Activated CD8-positive, alpha-beta memory T cell treated with anti-CD3 and anti-CD28 coated beads for 48 hours (primary cell): ENCODE measurements at places on chromosomes 6 and 20.

- no peak for DNase-seq
These were observed 24.7 kb upstream of the GFOD1 start for GRCh38 chr6:13511913-13512717.

GRCh38 chr6:119350202-119350951, 816 bp upstream of the MAN1A1 start:
- peak; percentile 37 for DNase-seq

- no peak for DNase-seq
These were observed 283.6 kb downstream of the CDKAL1 start for GRCh38 chr6:20817806-20818320.

DNA sequence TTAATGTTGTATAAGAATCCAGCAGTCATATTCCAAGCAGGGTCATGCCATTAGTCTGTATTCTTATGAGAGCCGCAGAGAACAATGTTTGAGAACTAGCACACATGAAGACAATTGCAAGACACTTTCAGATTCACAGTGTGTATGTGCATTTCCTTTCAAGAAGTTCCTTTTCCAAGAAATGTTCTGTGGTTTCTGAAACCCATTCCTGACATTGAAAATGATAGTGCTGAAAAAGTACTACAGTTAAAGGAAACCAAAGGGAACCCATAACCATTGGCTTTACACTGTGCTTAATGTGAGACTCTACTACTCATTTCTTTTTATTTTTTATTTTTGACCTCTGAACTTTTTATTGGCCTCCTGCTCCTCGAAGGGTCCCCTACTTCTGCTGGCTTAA, 4.2 kb upstream of the CALHM6 start:
- no peak for DNase-seq

- no peak for DNase-seq
These were observed 106.3 kb downstream of the ZDHHC14 start for GRCh38 chr6:157487110-157487773.
